ENCODE measurements at places on chromosomes 2 and 18. TPM values are rescaled to one million over a fixed set of nuclear protein-coding genes. Genes with fewer than 3 reads are reported as not detected.

DNA sequence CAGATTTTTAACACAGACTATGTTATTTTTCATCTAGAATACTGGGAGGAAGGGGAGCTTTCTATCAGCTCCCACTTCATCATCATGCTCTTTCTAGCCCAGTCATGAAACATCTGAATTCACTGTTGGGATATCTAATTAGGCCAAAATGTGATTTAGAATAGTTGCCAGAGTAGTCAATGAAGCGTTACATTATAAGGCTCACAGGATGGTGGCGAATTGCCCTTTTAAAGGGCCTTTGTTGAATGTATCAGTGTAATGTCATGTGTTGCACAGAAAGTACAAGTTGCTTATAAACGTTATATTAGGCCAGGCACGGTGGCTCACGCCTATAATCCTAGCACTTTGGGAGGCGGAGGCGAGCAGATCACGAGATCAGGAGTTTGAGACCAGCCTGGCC, 45.6 kb downstream of the PDE1A start:
- no peak overlapping the region for H3K27ac ChIP-seq
- no peaks in the 10 kb centered on the region for H3K27me3 ChIP-seq
- no peak for DNase-seq
- H3K4me1 ChIP-seq: no peaks in the 10 kb centered on the region
- no peaks in the 10 kb centered on the region for H3K36me3 ChIP-seq

- H3K4me1 ChIP-seq: no peaks in the 10 kb centered on the region
- DNase-seq: no peak
- no peak overlapping the region for H3K27ac ChIP-seq
These were observed 308.6 kb downstream of the TGIF1 start for GRCh38 chr18:3758531-3758930.

DNA sequence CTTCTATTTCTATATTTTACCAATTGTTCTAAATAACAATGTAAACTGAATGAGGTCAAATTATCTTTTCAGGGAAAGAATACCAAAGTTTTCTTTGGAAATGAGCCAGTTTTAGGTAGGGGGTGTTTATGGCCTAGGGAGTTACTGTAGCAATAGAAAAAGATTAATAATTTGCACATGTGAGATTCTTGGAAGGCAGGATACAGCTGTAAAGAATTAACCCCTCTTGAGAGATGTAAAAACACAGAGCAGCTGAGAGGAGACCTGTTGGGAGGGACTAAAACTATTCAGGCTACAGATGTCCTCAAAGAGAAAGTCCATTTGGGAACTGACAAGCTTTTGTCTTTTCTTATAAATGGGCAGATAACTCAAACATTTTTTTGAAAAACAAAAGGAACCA, 182.2 kb downstream of the FIGN start:
- DNase-seq: no peak
- no peak overlapping the region for H3K4me3 ChIP-seq
- H3K27me3 ChIP-seq: no peaks in the 10 kb centered on the region
- H3K36me3 ChIP-seq: no peaks in the 10 kb centered on the region
- no peaks in the 10 kb centered on the region for H3K4me1 ChIP-seq
- no peak overlapping the region for H3K27ac ChIP-seq

Gene AGAP1
- 31.6 TPM for total RNA-seq

Gene FTCDNL1
- total RNA-seq: 2.0 TPM

DNA sequence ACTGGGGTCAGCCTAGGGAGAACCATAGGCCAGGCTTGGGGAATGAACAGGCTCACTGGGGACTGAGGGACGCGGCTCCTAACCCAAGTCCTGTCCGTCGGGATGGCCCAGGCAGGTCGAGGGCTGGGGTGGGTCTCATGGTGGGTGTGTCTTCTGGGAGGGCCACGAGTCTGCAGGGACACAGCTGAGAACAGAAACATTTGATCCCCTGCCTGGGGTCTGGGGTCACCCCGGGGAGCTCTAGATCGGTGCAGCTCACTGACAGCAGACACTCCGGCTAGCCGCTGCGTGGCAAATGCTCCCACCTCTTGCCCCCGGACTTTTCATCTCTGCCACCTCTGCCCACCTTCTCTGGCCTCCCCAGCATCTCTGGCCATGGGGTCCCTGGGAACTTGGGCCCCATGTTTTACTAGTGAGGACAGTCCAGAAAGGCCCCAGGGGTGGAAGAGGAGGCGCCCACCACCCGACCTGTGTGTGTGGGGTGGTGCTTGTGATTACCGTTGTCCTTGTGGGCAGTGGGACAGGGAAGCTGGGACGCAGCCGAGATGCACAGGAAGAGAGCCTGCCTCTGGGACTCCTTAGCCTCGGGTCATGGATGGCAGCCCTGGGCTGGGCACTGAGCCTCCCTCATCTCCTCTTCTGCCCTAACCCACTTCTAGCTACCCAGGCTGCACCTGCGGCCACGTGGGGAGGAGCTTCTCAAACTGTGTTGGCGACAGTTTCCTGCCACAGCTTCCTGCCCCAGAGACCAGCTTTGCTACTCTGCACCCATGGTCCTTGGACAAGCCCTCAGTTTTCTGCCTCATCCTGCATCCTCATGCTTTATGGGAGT, 4.9 kb downstream of the ZAP70 start:
- no peaks in the 10 kb centered on the region for H3K36me3 ChIP-seq
- no peak overlapping the region for H3K27ac ChIP-seq
- no peaks in the 10 kb centered on the region for H3K27me3 ChIP-seq
- no peak for DNase-seq

- no peak for DNase-seq
- no peak overlapping the region for H3K4me3 ChIP-seq
- H3K27me3 ChIP-seq: peaks cover 28% of the 10 kb centered on the region
These were observed 6.4 kb upstream of the NPPC start for GRCh38 chr2:231932711-231932970.

DNA sequence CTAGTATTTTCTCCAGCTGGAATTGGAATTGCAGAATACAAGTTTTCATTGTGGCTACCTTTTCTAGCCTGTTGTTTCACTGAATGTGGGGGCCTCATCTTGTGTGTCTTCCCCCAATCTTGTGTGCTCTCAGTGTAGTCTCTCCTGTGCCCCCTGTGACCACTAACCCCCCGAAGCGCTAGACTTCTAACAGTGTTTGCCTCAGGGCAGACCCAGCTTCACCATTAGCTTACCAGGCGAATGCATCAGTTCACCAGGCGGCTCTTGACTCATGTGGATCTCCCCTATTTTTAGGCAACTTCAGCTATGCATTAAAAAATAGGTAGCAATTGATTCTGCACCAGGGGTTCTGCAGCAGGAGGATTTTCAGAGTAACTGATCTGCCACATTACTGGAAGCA, 376.2 kb upstream of the MEIS1 start:
- H3K27me3 ChIP-seq: no peaks in the 10 kb centered on the region
- H3K4me1 ChIP-seq: no peaks in the 10 kb centered on the region
- H3K36me3 ChIP-seq: no peaks in the 10 kb centered on the region
- no peak overlapping the region for H3K4me3 ChIP-seq
- DNase-seq: peak; percentile 52
- no peak overlapping the region for H3K27ac ChIP-seq

Measured in endodermal cell (in vitro differentiated cells).